NB4 (cell line): ENCODE measurements at places on chromosomes 3 and 15.

GRCh38 chr3:72407766-72408165, 440.5 kb downstream of the SHQ1 start:
- DNase-seq: no peak

- DNase-seq: no peak
These were observed 18.2 kb upstream of the SACM1L start for GRCh38 chr3:45670991-45671390.

GRCh38 chr3:7876741-7877297, 624.8 kb upstream of the LMCD1 start:
- no peak for DNase-seq

GRCh38 chr3:37910671-37911400, 49.2 kb downstream of the CTDSPL start:
- no peak for DNase-seq

DNA sequence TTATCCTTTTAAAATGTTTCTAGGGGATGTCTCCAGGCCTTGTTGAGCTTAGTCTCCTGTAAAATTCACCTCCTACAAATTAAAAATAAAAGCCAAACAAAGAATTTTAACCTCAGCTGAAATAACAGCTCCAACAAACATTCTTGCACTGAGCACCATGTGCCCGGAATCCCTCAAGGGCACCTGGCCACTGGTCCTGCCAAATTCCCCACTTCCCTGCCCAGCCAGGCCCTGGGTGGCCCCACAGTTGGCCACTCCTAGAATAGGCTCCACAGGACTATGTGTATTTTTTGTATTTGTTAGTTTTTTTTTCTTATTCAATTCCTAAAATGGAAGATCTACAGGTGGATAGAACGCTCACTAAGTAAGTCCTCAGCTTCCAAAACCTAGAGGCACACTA, 33.1 kb upstream of the PLA2G4E start:
- no peak for DNase-seq

- peak; percentile 58 for DNase-seq
These were observed 10.2 kb downstream of the MRPS22 start for GRCh38 chr3:139353920-139354556.

DNA sequence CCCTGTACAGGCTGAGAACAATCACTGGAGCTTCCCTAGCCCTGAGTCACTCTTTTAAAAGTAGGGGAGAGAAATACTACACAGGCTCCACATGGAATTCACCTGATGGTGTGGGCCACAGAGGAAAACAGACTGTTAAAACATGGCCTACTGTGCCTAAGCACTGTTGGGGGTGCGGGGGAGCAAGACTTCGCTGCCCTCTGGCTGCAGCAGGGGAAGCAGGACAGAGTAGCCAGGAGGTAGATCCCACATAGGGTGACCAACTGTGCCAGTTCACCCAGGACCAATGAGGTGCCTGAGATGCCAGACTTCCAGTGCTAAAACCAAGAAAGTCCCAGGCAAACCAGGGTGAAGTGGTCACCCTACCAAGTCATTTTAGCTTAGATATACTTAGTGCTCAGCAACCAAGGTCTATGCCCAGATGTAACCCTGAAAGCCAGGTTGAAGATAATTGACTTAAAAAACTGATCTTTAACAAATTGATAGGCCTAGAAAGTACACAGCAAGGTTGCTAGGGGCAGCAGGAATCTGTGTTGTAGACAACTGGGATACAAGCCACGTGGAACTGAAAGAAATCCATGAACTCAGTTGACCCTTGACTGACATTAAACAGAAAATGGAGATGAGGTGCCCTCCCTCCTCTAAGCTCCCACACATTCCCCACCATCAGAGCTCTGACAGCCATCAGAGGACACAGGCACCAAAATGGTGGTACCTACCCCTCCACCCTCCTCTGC, 344.2 kb upstream of the PPP2R3A start:
- no peak for DNase-seq

DNA sequence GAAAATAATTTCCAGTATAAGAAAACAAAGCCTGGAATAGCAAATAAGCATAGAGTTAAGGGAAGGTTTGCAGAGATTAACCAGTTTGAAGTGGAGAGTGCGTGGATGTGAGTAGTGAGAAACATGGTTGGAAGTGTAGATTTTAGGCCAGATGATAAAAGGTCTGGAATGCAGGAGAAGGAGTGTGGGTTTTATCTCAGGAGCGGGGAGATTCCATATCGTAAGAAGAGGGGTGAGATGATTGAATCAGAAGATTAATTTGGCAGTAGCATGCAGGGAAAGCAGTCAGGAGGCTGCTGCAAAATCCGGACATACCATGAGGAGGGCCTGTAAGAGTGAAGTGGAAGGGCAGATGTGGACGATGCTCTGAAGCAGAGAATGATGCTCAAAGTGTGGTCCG, 13.7 kb downstream of the PPARG start:
- no peak for DNase-seq

- DNase-seq: no peak
These were observed 62.9 kb downstream of the GPR176 start for GRCh38 chr15:39857132-39857531.

DNA sequence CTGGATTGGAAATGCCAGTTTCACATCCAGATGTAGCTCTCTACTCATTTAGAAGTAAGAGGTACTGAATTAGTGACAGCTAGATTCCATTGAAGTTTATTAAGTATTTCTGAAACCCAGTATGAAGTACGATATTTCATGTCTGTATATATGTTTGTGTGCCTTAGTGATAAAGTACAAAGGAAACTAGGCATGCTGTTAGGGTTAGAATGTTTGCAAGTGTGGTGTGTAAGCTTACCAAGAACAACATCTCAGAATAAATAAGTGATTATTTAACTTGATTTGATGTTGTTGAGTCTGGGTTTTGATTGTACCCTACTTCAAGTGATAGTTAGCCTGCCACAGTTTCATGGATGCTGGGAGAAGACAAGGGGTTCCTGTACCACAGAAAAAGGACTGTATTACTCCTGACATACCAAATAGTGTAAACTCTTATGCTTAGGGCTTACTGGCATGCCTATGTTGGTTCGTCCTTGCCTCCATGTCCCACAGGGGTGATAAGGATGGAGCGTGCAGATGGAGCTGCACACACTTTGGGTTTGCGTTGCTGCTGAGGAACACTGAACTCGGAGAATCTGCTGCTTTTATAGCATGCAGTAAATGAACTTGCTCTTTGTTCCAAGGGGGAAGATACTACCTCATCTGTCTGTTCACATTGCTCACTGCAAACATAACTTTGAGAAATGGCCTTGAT, 43.6 kb downstream of the FNDC3B start:
- DNase-seq: no peak

- DNase-seq: peak; percentile 39
These were observed 765 bp upstream of the UBE2E2 start for GRCh38 chr3:23202203-23202920.

GRCh38 chr3:172687501-172687900, 23.4 kb downstream of the NCEH1 start:
- DNase-seq: no peak

GRCh38 chr15:64279131-64279530, 76.8 kb downstream of the CSNK1G1 start:
- DNase-seq: no peak

DNA sequence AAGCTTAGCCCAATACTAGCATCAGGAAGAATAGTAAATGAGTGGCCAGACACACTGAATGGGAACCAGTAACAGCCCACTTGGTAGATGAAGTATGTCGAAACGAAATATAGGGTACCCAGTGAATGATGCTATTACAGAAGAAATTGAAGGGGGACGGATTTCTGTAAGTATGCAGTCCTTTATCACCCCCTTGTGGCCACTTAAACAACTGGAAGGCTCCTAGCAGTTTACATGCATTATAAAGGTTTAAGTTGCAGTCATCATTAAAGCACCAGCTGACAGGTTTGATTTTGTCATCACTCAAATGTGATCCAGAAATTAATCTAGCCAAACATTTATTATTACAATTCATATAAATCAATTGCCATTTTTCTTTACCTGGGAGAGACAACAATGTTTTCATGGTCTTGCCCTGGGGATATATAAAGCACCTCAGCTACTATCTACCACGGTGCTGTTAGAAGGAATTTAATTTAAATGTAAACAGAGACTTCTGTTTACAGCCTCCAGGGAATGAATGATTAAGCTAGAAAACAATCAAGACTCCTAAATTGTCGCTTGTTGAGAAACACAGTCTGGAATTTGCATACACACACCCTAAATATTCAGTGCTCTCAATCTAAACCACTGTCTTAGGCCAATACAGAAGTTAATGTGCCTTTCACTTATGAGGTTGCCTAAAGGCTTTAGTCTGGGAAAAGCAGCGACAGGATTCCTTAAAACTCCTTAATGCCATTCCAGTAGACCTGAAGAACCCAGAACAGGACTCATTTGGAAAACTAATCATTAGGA, 7.8 kb downstream of the EIF1B start:
- peak; percentile 81 for DNase-seq

DNA sequence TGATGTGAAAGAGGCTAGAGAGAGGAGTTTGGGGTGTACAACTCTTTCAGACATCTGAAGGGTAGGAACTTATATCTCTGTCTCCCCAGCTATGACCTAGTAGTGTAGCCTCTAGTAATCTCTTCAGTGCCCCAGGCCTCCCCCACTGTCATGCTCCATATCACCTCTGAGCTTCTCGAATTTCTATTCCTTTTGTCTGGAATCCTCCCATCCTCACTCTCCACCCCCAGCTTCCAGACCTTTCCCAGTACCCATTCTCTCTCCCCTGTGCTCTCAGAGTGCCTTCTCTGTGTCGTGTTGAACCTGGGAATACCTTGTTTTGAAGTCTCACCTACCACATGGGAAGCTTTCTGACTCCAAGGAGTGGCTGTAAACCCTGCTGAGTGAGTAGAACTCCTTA, 3.6 kb upstream of the RBPMS2 start:
- DNase-seq: no peak

DNA sequence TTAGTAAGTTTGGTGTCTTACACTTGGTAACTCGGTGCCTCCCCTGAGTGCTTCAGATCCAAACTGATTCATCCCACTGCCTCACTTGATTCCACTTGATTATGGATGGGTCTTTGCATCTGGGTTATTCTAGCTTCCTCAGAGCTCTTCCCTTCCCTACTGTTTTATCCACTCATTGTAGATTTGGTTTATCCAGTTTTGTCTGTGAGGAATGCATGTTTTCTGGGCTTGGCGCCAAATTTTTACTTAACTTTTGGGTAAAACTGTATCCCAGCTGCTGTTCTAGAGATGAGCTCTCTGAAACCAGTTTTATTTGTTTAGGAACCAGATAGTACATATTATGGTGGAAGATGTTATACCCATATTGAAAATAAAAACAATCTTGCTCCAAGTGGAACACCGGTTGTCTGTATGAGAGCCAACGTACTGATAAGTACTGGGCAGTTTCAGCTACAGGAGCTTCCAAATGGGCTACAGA, 20.9 kb downstream of the RAD54L2 start:
- no peak for DNase-seq

DNA sequence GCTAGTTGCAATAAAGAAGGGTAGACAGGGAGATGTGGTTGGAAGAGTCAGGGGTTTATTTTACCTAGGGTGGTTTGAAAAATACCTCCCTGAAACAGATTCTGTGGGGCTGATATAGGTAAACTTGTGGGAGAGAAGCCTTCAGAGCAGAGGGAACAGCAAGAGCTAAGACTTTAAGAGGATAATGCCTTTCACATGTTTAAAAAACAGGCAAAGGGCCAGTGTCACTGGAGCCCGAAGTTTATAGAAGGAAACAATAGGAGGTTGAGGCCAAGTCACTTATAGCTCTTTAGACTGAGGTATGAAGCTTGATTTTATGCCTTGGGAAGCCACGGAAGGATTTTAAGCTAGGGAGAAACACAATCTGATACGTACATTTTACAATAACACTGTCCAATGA, 448.7 kb downstream of the TAFA4 start:
- no peak for DNase-seq

- DNase-seq: no peak
These were observed 216.8 kb upstream of the RBMS3 start for GRCh38 chr3:29064085-29064484.

DNA sequence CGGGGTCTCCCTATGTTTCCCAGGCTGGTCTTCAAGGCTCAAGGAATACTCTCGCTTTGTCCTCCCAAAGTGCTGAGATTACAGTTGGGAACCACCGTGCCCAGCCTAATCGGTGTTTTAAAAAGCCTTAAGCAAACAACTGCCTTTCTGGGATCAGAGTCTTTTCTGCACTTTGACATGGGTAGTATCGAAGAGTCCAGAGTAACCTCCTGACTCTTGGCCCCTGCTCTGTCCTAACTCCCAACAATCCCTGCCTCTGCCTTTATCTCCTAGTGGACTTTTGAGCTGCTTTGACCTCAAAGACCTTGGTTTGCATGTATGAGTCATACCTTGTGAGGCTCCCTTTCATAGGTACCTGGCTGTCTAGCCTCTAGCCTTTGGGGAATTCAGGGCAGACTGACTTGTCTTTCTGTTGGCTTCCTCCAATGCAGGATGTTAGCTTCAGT, 21.0 kb upstream of the HACD2 start:
- peak; percentile 29 for DNase-seq

- DNase-seq: no peak
These were observed 43.5 kb upstream of the MBNL1 start for GRCh38 chr3:152225201-152225600.

DNA sequence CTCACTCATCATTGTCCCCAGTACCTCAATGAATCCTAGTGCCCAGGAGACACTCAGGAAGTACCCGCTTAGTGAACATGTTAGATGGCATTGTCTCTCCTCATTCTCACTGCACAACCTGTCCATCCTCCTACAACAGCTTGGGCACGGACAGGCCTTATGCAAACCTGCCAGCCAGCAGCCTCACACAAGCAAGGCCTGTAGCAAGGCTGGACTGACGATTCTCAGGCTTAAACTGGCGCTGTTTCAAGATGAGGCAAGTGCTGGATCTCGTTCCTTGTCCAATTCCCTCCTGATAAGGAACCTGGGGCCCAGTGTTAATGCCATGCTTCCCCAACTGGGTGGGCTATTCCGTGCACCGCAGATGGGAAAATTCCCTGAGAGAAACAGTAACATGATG, 59.0 kb downstream of the CDCP1 start:
- DNase-seq: no peak

- DNase-seq: no peak
These were observed 3.9 kb downstream of the HHLA2 start for GRCh38 chr3:108300103-108300849.

DNA sequence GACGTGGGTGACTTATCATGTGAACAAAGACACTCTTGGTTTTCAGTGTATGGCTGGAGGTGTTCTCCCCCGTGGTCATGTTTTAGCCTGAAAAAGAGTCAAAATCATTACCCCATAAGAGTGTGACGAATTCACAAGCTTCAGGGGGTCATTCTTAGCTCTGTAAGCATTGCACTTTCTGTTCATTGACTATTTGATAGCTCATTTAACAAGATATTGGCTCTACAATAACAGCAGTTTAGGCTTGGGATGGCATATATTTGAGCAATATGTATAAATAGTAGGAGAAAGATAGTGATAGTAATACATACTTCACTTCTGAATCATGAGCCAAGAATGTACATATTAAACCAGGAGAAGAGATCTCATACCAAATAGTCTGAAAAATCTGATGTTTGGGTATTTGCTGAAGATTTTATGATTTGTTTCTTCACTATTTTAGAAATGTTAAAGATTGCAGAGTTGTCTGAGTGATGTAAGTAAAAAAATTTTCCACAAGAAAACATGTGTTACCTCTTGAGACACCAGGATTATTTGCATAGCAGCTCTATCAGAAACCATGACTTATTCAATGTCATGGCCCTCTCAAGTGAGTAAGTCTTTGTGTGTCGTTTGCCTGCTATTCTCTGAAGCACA, 996.0 kb downstream of the OTOL1 start:
- no peak for DNase-seq
